ENCODE measurements at places on chromosomes 4 and X.

GRCh38 chrX:33195698-33196097, 15.7 kb downstream of the DMD start:
- DNase-seq: no peak

GRCh38 chr4:74109870-74110605, 11.0 kb upstream of the CXCL2 start:
- no peak for DNase-seq

DNA sequence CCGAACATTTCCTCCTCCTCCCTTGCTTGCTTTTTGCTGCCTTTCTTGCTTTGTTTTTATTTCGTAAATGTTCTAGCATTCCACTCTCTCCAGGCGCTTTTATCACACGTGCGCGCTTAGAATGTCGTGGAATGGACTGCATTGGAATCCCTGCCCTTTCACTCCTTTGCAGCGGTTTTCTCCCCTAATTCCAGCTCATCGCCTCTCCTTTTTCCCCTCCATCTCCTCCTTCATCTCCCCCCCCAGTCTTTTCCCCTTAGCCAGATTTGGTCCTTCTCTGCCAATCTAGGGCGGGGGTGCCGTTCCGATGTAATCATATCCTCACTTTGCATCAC, 579 bp downstream of the OGT start:
- DNase-seq: no peak

- no peak for DNase-seq
Observed at GRCh38 chr4:174118171-174118570, 165.3 kb downstream of the FBXO8 start.

DNA sequence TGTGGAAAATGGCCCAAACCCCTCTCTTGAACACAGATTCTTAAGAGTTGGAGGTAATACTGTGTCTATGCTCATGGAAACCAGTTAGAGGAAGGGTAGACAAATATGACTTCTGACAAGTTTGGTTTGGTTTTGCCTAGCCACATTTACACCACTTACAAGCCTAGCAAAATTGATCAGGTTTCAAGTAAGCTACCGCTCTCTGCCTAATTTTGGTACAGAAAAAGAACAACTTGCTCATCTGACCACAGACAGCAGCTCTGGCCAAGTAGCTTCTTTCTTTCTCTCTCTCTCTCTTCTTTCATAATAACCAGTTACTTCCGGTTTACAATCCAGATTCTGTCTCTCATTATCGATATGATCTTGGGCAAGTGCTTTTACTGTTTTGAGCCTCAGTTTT, 260.0 kb downstream of the GLUD2 start:
- DNase-seq: no peak

All from stimulated activated CD8-positive, alpha-beta memory T cell treated with anti-CD3 and anti-CD28 coated beads, Interleukin-4, amount 100 ng/mL, for 1 hour (primary cell).